ENCODE measurements at places on chromosomes 2 and 18. TPM values are rescaled to one million over a fixed set of nuclear protein-coding genes. Genes with fewer than 3 reads are reported as not detected.

LRRC30 gene
- total RNA-seq = not detected

DYNAP gene
- total RNA-seq = not detected

GRCh38 chr2:62941413-62941812 is 109.2 kb upstream of the OTX1 start:
- H3K4me1 ChIP-seq = no peaks in the 10 kb centered on the region
- H3K36me3 ChIP-seq = peaks cover 4% of the 10 kb centered on the region
- no peak for DNase-seq
- H3K27ac ChIP-seq = no peak overlapping the region
- no peak overlapping the region for H3K4me3 ChIP-seq

- H3K36me3 ChIP-seq = no peaks in the 10 kb centered on the region
- H3K4me3 ChIP-seq = peak overlapping the region; percentile 46
- peaks cover 4% of the 10 kb centered on the region for H3K27me3 ChIP-seq
- H3K4me1 ChIP-seq = peaks cover 7% of the 10 kb centered on the region
- H3K27ac ChIP-seq = no peak overlapping the region
Measured at GRCh38 chr2:74919827-74920226, 38.6 kb upstream of the POLE4 start.

DNA sequence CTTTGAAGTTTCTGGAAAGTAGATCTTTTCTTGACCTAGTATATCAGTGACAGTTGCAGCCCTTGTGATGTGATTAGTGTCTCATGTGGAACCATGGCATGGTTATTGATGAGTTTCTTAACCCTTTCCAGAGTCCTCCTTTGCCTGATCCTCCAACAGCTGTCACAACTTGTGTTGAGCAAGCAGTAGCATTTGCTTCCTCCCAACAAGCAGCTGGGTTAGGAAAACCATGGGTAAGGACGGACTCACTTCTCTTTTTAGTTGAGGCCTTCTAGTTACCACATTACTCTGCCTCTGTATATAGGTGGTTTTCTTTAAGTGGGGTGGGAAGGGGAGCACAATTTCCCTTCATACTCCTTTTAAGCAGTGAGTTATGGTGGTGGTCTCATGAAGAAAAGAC is 96.3 kb downstream of the XRCC5 start:
- no peaks in the 10 kb centered on the region for H3K4me1 ChIP-seq
- no peak overlapping the region for H3K27ac ChIP-seq
- peaks cover 92% of the 10 kb centered on the region for H3K36me3 ChIP-seq
- H3K4me3 ChIP-seq = no peak overlapping the region
- no peaks in the 10 kb centered on the region for H3K27me3 ChIP-seq
- DNase-seq = no peak

DNA sequence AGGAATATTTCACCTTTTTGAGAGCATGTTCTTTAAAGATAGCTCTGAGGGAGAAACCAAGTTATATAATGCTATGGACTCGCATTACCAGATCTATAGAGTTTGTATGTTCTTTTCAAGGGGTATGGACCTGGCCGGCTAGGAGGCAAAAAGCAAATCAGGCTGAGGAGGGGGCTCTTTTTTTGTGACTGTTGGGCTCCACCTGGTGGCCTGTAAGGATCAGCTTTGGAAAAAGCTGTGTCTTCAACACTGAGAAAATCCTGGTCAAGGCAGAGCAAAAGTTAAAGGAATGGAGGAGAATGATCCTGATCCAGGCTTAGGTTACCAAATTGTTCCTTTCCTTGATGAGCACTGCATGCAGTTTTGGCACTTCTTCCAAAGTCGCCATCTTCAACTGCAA is 180.5 kb downstream of the DIS3L2 start:
- H3K27ac ChIP-seq = no peak overlapping the region
- H3K36me3 ChIP-seq = peaks cover 6% of the 10 kb centered on the region
- H3K4me1 ChIP-seq = no peaks in the 10 kb centered on the region
- no peaks in the 10 kb centered on the region for H3K27me3 ChIP-seq
- no peak for DNase-seq
- no peak overlapping the region for H3K4me3 ChIP-seq

DNA sequence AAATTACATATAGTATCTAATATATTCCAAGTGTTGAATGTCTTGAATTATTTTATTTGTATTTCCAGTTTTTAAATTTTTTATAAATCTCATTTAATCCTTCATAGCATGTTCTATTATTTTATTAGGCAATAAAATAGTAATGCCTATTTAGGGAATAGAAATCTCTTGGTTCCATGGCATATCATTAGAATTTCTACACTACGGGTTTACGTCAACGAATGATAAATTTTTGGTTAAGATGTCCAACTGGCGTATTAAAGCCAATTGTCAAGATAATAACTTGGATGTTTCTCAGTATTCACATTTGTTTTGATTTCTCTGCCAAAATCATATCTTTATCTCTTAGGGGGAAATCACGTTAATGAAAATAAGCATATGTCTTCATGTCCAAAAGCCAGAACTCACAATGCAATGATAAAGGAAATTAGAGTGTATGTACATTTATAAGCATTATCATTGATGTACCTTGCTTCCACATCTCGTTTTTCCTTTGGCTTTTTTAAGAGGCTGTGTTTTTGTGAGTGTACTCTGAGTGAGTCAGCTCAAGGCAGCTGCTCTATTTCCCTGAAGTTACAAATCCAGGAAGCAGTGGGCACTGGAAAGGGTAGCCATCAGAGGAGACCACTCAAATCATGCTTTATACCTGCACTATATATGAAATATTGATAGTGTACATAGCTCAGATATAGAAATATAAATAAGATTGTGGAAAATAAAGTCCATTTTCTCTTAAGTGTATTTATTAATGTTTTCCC is 115.8 kb upstream of the PDE1A start:
- no peaks in the 10 kb centered on the region for H3K4me1 ChIP-seq
- no peaks in the 10 kb centered on the region for H3K36me3 ChIP-seq
- H3K27me3 ChIP-seq = no peaks in the 10 kb centered on the region
- H3K4me3 ChIP-seq = no peak overlapping the region
- DNase-seq = no peak
- no peak overlapping the region for H3K27ac ChIP-seq

DNA sequence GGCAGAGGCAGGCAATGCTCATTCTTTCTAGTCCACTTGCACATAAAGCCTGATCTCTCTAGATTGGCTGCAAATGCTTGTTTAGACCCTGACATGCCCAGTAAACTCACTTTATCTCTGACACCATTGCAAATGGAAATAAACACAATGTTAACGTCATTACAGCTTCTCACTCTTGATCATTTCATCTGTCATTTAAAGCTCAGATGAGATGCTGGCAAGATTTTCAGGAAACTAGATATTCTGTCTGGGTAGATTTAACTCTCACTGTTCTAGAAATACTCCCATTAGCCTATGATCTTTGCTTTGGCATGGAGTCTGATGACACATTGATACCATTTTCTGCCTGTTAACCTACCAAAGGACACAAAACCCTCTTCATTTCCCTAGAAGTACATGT is 320.7 kb upstream of the HNRNPA3 start:
- H3K36me3 ChIP-seq = no peaks in the 10 kb centered on the region
- no peak overlapping the region for H3K4me3 ChIP-seq

- no peak for DNase-seq
- no peaks in the 10 kb centered on the region for H3K27me3 ChIP-seq
- H3K36me3 ChIP-seq = no peaks in the 10 kb centered on the region
- peak overlapping the region; percentile 50 for H3K27ac ChIP-seq
- H3K4me1 ChIP-seq = peaks cover 73% of the 10 kb centered on the region
Measured at GRCh38 chr2:203690441-203691047, 15.9 kb upstream of the CD28 start.

GRCh38 chr2:19554520-19554919 is 196.1 kb upstream of the OSR1 start:
- DNase-seq = no peak
- H3K36me3 ChIP-seq = no peaks in the 10 kb centered on the region
- no peak overlapping the region for H3K4me3 ChIP-seq
- H3K4me1 ChIP-seq = no peaks in the 10 kb centered on the region

GRCh38 chr2:114022360-114023085 is 132.6 kb downstream of the ACTR3 start:
- H3K4me1 ChIP-seq = no peaks in the 10 kb centered on the region
- H3K27ac ChIP-seq = no peak overlapping the region
- DNase-seq = no peak

DNA sequence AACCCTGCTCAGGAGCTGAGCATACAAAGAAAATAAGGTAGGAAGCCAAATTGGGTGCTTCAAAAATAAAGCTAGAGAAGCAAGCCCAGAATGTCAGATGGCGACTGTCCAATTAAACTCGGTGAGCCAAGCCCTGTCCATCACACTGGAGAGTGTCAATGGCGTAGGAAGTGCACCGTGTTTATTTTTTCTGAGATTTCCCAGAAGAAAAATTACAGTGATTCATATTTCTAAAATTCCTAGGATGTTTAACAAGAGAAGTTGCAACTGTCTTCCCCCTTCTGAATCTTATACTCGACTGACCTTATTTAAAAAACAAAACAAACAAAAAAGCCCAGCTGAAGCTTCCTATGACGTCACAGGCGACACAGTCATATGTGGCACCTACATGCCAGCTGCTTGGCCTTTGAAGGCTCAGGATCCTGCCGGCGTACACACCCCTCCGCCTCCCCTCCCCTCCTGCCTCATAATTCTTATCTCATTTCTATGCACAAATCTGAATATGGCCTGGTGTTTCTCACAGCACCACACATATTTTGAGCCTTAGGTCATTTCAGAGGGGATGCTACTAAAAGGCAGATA is 60.8 kb downstream of the MBP start:
- H3K27me3 ChIP-seq = no peaks in the 10 kb centered on the region
- no peak for DNase-seq
- peak overlapping the region; percentile 40 for H3K27ac ChIP-seq
- H3K4me1 ChIP-seq = peaks cover 83% of the 10 kb centered on the region

KLHL29 gene
- 12.9 TPM for total RNA-seq

- no peaks in the 10 kb centered on the region for H3K36me3 ChIP-seq
- H3K4me1 ChIP-seq = no peaks in the 10 kb centered on the region
- DNase-seq = no peak
- H3K4me3 ChIP-seq = no peak overlapping the region
- H3K27me3 ChIP-seq = no peaks in the 10 kb centered on the region
Measured at GRCh38 chr18:11487390-11487789, 122.0 kb upstream of the SLC35G4 start.

- no peaks in the 10 kb centered on the region for H3K27me3 ChIP-seq
- no peaks in the 10 kb centered on the region for H3K36me3 ChIP-seq
- H3K4me3 ChIP-seq = no peak overlapping the region
- peaks cover 21% of the 10 kb centered on the region for H3K4me1 ChIP-seq
Measured at GRCh38 chr2:27091746-27092695, 5.4 kb downstream of the KHK start.

DNA sequence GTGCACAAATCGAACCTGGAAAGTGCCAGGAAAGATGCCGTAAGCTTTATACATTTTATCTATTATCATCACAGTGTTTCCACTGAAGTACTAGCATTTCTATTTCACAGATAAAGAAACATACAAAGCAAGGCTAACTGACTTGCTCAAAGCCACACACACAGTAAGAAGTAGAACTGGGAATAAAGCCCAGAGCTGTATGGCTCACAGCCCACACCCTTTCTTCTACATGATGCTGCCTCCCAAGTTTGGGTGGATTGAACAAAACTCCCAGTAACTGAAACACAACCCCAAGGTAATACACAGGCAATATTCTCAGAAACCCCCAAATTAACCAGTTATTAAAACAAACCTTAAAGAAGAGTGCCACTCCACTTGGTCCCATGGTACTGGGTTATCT is 11.2 kb downstream of the SAP130 start:
- no peak for DNase-seq
- H3K27me3 ChIP-seq = no peaks in the 10 kb centered on the region
- no peaks in the 10 kb centered on the region for H3K4me1 ChIP-seq
- peaks cover 71% of the 10 kb centered on the region for H3K36me3 ChIP-seq

DNA sequence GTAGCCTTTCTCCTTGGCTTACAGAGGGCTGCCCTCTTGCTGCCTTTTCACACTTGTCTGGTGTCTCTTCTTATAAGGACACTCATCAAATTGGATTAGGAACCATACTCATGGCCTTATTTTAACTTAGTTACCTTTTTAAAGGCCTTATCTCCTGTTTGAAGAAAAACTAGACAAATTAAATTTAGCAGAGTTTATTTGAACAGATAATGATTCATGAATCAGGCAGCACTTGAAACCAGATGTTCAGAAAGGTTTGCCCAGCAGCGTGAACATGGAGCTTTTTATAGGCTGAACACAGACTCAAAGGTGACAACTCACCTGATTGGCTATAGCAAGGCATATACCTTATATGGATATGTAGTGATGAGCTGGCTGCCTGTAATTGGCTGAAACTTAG is 238.0 kb downstream of the GULP1 start:
- H3K27me3 ChIP-seq = no peaks in the 10 kb centered on the region
- no peaks in the 10 kb centered on the region for H3K36me3 ChIP-seq
- H3K4me3 ChIP-seq = no peak overlapping the region
- H3K27ac ChIP-seq = no peak overlapping the region

GRCh38 chr2:156505696-156506095 is 69.5 kb downstream of the GPD2 start:
- H3K36me3 ChIP-seq = no peaks in the 10 kb centered on the region
- no peak overlapping the region for H3K27ac ChIP-seq
- no peaks in the 10 kb centered on the region for H3K27me3 ChIP-seq
- DNase-seq = no peak

PMAIP1 gene
- 1.6 TPM for total RNA-seq

DNA sequence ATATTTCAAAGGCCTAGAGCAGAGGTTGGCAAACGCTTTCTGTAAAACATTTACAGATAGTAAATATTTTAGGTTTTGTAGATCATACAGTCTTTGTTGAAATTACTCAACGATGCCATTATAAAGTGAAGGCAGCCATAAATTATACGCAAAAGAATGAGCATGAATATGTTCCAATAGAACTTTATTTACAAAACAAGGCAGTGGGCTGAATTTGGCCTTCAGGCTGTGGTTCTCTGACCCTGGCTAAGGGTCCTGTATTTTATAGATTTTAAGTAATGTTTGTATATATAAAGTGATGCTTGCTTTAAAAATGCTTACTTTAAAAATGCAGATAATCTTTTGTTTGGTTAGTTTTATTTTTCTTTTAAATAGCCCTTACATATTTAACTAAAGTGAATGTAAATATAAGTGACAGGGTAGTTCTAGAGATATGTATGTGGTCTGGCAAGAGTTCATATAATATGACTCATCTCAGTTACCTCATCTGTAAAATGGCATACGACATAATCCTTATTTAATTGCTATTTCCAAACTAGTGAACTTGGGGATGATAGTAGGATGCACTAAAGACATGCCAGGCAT is 51.7 kb upstream of the ATP5MC3 start:
- no peaks in the 10 kb centered on the region for H3K4me1 ChIP-seq
- H3K36me3 ChIP-seq = no peaks in the 10 kb centered on the region
- no peak for DNase-seq

ATL2 gene
- total RNA-seq = 62.6 TPM

GRCh38 chr2:176804392-176804791 is 408.2 kb upstream of the HNRNPA3 start:
- H3K27me3 ChIP-seq = no peaks in the 10 kb centered on the region
- H3K4me1 ChIP-seq = no peaks in the 10 kb centered on the region
- H3K4me3 ChIP-seq = no peak overlapping the region
- no peak for DNase-seq
- H3K36me3 ChIP-seq = no peaks in the 10 kb centered on the region

- no peak for DNase-seq
- H3K4me3 ChIP-seq = no peak overlapping the region
- H3K27me3 ChIP-seq = no peaks in the 10 kb centered on the region
- H3K36me3 ChIP-seq = peaks cover 12% of the 10 kb centered on the region
- H3K27ac ChIP-seq = peak overlapping the region; percentile 14
Measured at GRCh38 chr2:217790681-217791392, 212.0 kb downstream of the TNS1 start.

Measured in lower lobe of right lung (tissue), 2 donors.